ENCODE measurements at places on chromosomes 1 and 21.

- no peak for DNase-seq
Observed at GRCh38 chr1:167832693-167833092, 81.2 kb downstream of the ADCY10 start.

GRCh38 chr1:66296370-66296769 lies 237.6 kb upstream of the SGIP1 start:
- DNase-seq, result no peak

GRCh38 chr1:156894711-156895454 lies 1.4 kb downstream of the PEAR1 start:
- DNase-seq, result peak; percentile 82

GRCh38 chr1:209823143-209824041 lies 4.4 kb upstream of the UTP25 start:
- DNase-seq, result no peak

- DNase-seq, result no peak
Observed at GRCh38 chr1:30679976-30680305, 43.4 kb downstream of the MATN1 start.

- DNase-seq, result no peak
Observed at GRCh38 chr1:12287869-12288268, 58.0 kb downstream of the VPS13D start.

DNA sequence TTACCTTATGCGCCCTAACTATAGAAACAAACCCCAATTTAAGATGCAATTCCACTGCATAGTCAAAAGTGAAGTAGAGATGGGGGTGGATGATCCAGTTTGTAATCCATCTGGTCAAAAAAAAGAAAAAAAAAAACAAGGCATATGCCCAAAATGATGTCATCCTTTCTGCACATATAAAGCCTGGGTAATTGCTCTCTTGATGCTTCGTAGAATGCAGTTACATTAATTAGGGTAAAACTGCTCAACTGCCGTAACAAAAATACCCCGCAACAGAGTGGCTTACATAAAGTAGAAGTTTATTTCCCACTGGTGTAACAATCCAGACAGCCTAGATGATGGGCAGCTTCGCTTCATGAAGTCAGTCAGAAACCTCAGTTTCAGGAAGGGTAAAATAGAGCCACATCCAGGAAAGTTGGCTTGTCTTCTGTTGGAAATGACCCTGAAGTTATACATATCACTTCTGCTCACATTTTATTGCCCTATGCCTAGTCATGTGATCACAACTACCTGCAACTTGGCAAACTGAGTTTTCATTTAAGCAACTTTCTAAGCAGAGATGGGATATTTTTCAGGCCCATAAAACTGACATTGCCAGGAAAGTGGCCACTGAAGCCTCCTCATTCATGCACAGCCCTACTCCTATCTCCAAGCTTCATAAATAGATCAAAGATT lies 221.7 kb downstream of the C1orf94 start:
- no peak for DNase-seq

- DNase-seq, result no peak
Observed at GRCh38 chr1:90393025-90393424, 324.1 kb downstream of the BARHL2 start.

- no peak for DNase-seq
Observed at GRCh38 chr1:184158896-184159681, 107.6 kb downstream of the TSEN15 start.

- peak; percentile 91 for DNase-seq
Observed at GRCh38 chr1:21839337-21840037, 27.4 kb downstream of the LDLRAD2 start.

Data from chondrocyte (in vitro differentiated cells).